Left cardiac atrium (tissue), 4 donors: ENCODE measurements at places on chromosomes 5 and 9. TPM values are rescaled to one million over a fixed set of nuclear protein-coding genes. Genes with fewer than 3 reads are reported as not detected.
A peak's percentile ranks its signal among the peaks of the same experiment; 100 is the strongest.

DNA sequence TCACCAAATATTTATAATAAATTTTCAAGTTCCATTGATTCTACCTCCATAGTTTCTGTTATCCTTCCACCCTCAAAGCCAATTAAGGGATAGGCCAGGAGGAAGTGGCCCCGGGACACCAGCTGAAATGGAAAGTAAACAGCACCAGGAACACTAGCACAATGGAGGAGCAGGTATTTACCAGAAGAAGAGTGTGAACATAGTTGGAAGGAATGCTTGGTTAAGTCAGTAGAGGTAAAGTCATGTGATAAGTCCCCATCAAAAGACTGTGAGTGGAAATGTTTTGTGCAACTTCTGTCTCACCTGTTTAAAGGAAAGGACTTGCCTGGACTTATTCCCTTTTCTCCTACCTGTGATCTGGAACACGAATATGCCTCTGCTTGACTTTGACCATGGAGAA, 146.7 kb upstream of the RAI14 start:
- no peak for DNase-seq

DNA sequence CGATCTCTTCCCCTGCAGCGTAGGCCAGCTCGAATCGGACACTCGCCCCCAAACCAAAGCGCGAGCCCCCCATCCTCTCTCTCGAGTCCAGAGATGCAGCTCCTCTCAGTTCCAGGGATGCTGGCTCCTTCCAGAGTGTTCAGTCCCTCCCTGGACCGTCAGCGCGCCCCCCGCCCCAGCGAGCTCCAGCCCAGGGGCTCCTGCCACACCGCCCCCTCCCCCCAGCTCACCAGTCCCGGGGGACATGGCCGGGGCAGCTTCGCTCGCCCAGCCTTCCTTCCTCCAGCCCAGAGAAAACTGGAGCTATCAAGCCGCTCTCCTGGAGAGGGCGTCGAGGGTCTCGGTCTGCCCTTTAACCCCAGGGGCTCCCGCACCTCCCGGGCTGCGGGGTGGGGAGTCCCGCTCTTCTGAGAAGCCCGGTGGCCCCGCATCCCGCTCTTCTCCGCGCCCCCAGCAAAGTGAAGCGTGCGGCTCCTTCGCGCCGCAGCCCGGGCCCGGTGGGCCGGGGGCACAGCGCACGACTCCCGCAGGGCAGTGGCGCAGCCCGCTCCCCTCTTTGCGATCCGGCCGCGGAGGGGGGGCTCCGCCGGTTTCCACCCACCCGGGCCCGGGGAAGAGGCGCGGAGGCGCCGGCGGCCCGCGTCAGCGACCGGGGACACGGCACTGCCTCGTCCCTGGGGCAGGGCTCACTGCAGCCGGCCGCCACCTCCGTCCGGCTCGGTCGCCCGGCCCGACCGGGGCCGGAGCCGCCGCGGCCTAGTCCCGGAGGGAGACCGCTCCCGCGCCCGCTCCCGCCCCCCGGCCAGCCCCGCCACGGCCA, 587 bp downstream of the MIER3 start:
- peak; percentile 34 for DNase-seq

- no peak for DNase-seq
Observed at GRCh38 chr5:1787472-1788047, 12.1 kb downstream of the MRPL36 start.

GRCh38 chr5:35198075-35198474, 32.2 kb downstream of the PRLR start:
- peak; percentile 68 for DNase-seq

DNA sequence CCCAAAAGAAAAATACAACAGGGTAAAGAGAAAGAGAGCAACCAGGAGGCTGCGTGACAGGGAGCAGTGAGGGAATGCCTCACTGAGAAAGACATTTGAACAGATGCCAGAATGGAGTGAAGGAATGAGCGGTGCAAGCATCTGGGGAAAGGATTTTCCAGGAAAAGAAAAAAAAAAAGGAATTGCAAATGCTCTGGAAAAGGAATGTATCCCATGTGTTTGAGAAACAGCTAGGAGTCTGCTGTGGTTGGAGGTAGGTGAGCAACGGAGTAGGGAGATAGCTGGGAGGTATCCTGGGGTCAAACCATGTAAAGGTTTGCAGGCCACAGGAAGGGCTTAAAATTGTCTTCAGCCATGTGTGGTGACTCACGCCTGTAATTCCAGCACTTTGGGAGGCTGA, 23.6 kb upstream of the CEMIP2 start:
- DNase-seq, result no peak

GRCh38 chr5:94463739-94464138, 154.7 kb downstream of the KIAA0825 start:
- no peak for DNase-seq

GRCh38 chr9:71001780-71002386, 119.5 kb downstream of the TRPM3 start:
- no peak for DNase-seq

GRCh38 chr9:10983251-10983650, 370.4 kb upstream of the PTPRD start:
- no peak for DNase-seq

PCDHB14 gene
- total RNA-seq, result 3.9 TPM

LCN12 gene
- total RNA-seq, result 11.9 TPM
